ENCODE measurements at places on chromosomes 6 and 20.

- DNase-seq = no peak
These were observed 24.7 kb downstream of the ETV7 start for GRCh38 chr6:36362551-36363370.

DNA sequence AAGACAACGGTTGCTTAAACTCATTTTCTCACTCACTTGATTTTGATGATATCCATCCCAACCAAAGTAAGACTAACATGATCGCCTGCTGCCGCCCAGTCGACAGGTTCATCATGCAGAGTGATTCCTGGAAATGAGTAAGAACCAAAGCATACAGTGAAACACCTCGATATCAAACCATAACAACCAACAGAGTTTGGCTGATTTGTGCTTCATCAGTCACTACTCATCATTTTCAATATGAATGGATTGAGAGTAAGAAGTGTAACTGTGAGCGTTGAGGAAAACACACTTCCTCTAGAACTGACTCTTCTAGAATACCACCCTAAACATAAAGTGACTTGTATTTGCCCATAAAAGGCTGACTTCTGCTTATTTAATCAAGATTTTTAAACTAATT, 29.2 kb upstream of the ALDH8A1 start:
- DNase-seq = no peak

DNA sequence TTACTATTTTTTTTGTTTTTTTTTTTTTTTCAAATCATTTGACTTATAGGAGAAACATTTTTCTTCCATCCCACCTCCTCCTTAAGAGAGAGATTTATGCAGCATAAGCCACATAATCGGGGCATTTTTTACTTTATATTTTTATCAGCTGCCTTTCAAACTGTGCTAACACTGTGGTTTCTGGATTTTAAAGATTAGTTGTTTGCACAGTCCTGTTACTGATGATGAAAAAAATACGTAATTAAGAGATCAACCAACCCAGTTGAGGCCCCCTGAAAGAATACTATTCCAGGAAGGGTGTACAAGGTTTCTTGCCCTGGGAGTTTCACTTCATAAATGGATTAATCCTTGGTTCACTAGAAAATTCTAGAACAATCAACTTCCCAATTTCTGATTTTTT, 68.3 kb downstream of the MMS22L start:
- no peak for DNase-seq

- no peak for DNase-seq
These were observed 1.1 kb downstream of the SLC22A23 start for GRCh38 chr6:3455569-3456394.

- peak; percentile 47 for DNase-seq
These were observed 288.8 kb downstream of the CDC5L start for GRCh38 chr6:44676246-44676790.

- DNase-seq = no peak
These were observed 253.8 kb downstream of the LY86 start for GRCh38 chr6:6842291-6842690.

- no peak for DNase-seq
These were observed 111.8 kb downstream of the MTHFD1L start for GRCh38 chr6:150977281-150977680.

DNA sequence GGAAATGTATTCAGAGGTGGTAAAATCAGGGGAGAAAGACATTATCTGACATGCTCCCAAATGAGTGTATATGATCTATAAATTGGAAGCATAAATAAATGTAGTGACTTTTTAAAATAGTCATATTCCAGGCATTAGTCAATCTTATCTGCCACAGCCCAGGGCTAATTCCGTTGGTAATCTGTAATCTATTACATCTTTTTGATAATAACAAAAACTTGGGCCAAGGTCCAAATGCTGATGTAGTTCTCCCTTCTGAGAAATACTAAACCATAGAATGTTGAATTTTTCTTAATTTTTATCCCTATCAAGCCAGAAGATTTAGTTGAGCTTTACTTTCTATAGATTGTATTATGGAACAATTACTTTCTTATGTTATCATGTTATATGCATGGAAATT, 1279.8 kb downstream of the EPHA7 start:
- no peak for DNase-seq

DNA sequence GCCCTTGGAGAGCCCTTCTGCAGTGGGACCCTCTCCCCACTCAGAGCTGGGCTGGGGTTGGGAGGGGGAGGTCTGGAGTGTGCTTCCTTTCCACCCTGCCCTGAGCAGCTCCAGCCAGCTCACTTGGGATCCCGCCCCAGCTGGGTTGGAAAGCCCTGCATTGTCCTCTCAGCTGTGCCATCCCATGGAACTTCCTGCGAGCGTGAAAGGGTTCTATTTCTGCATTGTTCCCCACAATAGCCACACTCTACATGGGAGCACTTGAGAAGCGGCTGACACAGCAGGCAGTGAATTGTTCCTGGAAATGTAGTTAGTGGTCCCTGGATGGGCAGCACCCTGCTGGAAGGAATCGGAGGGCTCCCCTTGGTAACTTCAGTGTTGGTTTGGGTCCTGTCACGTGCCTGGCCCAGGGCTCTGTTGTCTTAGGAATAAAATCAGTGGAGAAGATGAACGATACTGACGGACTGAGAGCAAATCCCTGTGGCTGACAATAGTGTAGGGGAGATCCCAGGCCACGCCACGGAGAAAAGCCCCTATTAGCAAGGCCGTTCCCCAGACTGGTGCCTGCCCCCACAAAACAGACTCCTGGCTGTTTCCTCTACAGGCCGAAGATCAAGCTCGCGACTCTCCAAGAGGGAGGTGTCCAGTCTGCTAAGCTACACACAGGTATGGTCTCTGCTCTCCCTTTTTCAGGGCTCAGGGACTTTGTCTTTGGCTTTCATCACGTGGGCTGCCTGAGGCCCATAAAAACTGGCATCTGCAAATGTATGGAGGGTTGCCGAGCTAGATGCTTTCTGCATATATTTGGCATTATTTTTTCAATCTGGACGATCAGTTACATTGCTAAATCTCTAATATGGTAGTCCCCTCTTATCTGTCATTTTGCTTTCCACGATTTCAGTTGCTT, 18.8 kb downstream of the DNMT3B start:
- no peak for DNase-seq
